ENCODE measurements at places on chromosomes 1 and 21.
A peak's percentile ranks its signal among the peaks of the same experiment; 100 is the strongest.

DNA sequence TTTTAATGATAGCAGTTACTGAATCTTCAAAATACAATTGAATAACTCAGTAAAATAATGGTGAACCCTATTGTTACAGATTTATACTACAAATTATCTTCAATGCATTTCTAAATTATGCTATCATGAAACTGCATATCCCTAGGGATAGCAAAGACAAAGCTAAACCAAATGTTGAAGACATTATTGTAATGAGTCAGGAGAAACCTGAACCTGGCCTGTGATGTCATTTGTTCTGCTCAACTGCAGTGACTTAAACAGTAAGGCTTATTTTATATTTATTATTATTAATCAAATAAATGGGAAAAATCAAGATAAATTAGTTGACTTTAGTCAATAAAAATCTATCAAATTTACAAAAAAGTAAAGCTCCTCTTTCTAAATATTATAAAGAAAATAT lies 100.3 kb downstream of the UCHL5 start:
- no peak for DNase-seq

DNA sequence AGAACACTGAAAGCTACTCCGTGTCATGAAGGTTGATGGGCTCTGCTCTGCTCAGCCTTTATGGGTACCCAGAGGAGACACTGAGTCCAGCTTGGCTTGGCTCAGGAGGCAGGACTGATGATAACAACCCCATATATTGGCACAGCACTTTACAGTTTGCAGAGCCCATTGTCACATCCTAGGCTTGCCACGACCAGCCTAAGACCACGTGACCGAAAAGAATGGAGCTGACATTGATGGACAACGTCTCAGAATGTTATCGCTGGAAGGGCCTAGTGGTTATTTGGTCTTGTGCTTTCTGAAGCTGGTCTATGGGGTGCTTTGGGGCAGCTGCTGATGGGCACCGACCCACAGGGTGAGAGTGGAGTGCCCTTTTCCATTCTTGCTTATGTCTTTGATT lies 72.9 kb upstream of the RUNX3 start:
- no peak for DNase-seq

DNA sequence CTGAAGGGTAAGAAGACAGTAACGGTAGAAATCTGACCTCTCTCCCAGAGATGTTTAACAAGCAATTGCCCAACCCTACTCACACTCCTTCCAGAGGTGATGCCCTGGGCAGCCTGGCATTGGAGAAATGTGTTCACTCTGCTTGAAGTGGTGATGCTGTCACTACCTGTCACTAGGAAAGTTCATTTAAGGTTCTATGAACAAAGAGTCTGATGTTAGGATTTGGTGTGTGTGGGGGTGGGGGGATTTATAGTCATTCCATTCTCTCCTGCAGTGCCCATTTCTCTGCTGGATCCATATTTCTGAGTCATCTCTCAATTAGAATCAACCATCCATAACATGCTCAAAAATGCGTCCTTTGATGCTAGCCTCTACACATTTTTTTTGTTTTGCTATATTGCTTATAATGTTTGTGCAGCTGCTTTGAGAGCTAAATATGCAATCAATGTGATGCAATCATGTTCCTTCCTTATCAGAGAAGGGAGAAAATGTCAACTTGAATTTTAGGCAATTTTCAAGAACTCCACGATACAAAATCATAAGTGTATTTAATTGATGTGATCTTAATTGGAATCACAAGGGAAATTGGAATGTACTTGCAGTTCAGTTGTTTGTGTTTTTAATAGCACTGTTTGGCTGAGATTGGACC lies 173.9 kb downstream of the DUSP10 start:
- no peak for DNase-seq

DNA sequence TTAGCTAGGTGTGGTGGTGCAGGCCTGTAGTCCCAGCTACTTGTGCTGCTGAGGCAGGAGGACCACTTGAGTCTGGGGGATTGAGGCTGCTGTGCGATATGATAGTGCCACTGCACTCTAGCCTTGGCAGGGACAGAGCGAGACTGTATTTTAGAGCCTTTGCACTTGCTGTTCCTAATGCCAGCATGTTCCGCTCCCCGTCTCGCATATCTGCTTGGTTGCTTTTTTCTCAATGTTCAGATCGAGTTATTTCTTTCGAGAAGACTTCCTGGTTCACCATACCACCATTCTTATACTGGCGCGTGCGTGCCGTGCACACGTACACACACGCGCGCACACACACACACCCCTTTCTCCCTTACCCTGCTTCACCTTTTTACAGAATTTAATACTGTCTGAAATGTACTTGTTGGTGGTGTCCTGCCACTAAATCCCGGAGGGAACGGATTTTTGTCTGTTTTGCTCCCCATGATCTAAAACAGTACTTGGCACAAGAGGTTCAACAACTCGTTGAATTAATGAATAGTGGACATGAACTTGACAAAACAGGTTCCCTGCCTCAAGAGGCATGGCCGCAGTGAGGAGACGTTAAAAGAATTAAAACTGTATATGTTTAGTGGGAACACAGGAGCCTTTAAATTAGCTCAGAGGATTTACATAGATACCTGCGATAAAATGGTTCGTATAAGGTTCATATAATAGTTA lies 1.1 kb upstream of the RPRD2 start:
- DNase-seq: peak; percentile 19

- DNase-seq: no peak
Measured at GRCh38 chr21:43853851-43854772, 10.9 kb upstream of the AGPAT3 start.

GRCh38 chr1:202411422-202411821 lies 62.9 kb downstream of the PPP1R12B start:
- no peak for DNase-seq

DNA sequence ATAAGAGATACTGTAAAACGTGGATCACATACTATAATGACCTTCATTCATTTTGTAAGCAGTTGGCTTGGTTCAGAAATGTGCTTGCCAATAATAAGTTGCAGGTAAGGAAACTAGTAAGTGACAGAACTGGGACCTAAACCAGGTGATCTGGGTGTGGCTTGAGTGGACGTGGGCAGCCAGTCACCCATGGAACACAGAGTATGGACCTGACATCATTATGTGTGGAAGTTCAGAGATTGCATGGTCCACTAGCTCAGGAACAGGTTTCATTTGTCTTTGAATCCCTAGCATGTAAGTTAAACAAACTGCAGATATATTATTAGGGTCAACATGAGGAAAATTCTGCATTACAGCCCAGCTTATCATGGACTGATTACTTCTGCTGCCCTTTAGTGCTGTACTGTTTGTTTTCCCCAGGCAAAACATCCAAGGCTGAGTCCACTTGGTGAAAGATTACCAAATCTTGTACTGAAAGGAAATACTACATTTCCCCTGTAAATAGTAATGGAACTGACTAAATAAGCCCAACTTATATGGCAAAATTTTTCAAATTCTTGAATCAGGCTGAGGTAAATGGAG lies 327.3 kb upstream of the SGIP1 start:
- DNase-seq: no peak

- no peak for DNase-seq
Measured at GRCh38 chr21:45954261-45954660, 27.3 kb upstream of the COL6A1 start.

DNA sequence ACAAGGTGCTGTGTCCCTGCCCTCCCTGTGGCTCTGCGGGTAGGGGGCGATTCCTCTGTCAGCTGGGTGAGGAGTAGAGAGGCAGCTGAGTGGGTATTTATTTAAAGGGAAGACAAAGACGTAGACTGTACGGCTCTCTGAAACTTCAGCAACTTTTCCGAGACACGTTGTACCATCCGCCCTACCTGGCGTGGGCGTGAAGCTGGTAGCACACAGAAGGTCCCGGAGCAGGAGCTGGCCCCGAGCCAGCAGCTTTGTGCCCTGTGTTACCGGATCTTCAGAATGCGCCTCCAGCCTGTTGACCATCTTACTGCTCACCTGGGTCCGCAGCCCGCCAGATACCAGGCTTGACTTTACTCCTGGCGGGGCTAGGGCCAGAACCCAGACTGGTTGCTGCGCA lies 34.9 kb downstream of the PRKCZ start:
- DNase-seq: no peak

- DNase-seq: no peak
Measured at GRCh38 chr1:234624724-234625117, 14.7 kb upstream of the IRF2BP2 start.

DNA sequence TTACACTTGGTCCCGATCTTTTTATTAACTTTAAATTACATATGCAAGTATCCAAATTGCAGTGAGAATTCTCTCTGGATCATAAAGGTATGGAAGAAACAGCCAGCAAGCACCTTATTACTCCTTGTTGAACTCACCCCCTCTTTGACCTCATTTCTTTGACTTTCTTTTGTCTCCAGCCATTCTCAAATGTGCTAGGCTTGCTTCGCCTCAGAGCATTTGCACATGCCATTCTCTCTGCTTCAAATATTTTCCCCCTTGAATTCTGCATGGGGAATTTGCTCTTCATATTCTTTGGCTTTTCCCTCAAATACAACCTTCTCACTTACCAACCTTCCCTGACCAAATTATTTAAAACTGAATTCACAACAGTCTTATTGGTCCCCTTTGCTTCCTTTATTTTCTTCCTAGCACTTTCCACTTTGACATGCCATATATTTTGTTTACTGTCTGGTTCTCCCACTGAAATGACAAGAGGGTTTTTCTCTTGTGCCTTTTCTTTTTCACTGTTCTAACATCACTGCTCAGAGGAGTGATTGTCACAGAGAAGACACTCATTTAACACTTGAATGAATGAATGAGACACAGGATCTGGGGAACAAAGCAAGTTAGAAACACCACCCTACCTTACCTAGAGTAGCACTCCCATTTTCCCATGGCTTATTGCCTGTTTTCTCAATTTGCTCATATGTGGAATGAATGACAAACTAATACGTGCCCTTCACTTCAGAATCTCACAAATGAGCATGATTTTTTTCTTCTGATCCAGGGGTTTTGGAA lies 1.4 kb upstream of the PGBD2 start:
- no peak for DNase-seq

DNA sequence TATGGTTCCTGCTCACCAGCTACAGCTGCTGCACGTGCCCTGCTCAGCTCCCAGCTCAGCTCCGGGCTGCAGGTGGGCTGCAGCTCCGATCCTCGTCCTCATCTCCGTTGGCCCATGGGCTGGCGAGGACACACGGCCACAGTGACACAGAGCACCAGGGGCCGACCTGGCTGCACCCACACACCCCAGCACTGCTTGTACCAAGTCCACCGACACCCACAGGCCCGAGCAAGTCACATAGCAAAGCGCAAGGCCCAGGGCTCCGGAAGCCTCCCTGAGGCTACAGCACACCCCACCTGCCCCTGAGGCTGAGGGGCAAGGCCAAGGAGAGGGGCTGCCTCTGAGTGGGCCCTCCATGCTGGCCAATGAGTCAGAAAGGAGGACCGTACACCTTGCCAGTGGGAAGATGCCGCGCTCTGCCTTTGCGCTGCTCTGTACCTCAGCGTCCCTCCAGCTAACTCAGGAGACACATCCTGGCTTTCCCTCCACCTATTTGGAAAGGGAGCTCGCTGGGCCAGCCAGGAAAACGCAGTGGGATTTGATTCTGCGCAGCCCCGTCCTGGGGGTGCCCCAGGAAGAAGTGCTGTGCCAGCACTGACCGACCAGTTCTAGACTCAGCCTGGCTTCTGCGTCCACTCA lies 124.8 kb downstream of the SIK1 start:
- no peak for DNase-seq

DNA sequence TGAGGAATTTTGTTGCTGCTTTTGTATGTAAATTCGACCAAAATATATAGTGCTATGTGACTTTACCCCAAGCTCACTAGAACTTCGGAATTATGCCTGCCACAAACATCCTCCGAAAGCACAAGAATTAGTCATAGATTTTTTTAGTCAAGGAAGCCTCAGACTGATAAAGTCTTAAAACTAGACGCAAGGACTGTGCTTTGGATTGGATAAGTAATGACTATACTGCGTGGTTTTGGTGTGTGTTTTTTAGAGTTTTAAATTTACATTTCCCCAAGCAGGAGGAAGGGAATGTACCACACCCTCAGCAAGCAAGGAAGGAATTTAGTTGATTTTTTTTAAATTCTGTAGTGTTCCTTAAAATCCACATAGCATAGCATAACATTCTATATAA lies 10.3 kb downstream of the WLS start:
- no peak for DNase-seq

DNA sequence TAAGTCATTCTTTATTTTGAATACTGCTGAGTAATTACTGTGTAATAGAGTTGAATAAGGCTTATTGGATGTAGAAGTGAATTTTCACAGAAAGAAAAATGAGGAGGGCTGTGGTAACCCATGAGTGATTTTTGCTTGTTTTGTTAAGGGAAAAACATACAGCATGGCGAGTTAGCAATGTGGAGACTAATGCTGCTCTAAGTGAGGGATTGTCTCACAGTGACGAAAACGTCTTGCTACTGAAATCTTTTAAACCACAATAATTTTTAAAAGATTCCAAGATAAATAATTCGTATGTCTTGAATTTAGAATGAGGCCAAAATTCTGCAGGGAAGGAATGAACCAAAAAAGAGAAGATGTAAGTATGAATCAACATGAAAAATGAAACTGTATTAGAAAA lies 16.2 kb upstream of the PLA2G4A start:
- no peak for DNase-seq

- no peak for DNase-seq
Measured at GRCh38 chr1:165062346-165062745, 294.2 kb downstream of the LMX1A start.

GRCh38 chr1:192933744-192934143 lies 124.9 kb downstream of the RGS2 start:
- no peak for DNase-seq

DNA sequence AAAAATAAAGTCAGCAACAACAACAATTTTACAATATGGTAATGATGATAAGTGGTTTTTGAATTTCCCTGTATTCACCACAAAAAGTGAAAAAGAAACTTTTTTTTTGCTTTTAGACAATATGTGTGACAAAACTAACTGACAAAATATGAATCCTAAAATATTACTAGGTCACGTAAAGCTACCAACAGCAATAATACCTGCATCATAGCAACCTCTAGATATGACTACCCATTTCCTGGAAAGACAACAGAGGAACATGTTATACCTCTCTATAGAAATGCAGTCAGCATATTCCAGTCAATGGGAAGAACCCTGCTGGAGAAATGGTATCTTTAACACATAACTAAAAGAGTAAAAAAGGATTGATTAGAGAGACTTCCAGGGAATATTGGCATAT lies 73.7 kb downstream of the PDE4B start:
- no peak for DNase-seq

- no peak for DNase-seq
Measured at GRCh38 chr1:242524571-242525359, at the start of gene PLD5. Gene PLD5, minus strand, starts transcription at chr1:242524697.

DNA sequence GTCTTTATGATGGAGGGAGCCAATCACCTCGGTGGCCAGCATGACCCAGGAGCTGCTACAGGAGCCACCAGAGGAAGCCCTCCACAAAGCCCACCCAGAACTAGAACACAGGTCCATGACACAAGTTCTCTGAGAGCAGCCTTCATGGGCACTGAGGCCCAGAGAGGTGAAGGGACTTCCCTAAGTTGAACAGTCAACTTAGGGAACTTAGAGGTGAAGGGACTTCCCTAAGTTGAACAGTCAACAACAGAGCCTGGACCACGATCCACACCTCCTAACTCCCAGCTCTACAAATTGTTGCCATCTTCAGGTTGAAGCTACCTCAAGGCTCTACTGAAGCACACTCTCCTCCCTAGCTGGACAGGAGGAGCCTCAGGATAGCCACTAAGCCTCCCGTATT lies 132.7 kb downstream of the CCDC185 start:
- DNase-seq: no peak

Data from activated CD4-positive, alpha-beta T cell treated with anti-CD3 and anti-CD28 coated beads for 1 hour (primary cell).